ENCODE measurements at places on chromosomes 6 and 20.

GRCh38 chr6:18053078-18053477 is 65.6 kb upstream of the KIF13A start:
- DNase-seq: no peak

- DNase-seq: no peak
Measured at GRCh38 chr6:92989656-92990055, 429.7 kb downstream of the EPHA7 start.

DNA sequence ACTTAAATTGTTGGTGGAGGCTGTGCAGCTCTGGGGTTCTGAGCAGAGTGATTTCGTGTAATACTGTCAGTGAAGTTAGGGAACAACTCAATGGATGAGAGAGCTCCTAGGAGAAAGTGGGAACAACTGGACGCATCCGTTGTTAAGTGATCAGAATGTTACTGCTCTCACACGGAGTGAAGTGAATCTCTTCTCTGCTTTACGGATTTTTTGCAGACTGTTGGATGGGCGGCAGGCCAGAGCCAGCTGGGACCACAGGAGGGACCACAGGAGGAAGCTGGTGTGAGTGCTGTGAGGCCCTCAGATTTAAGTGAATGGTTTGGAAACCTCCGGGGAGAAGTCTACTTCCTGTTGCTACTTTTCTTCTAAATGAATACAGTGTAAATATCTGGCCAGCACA is 23.7 kb upstream of the PPP1R14C start:
- no peak for DNase-seq

GRCh38 chr6:15287670-15288375 is 42.0 kb downstream of the JARID2 start:
- no peak for DNase-seq

GRCh38 chr6:44133003-44133931 is 5.9 kb downstream of the TMEM63B start:
- DNase-seq: no peak

GRCh38 chr6:127173156-127173940 is 54.9 kb downstream of the RSPO3 start:
- DNase-seq: no peak

GRCh38 chr6:105803442-105803841 is 282.7 kb upstream of the PRDM1 start:
- no peak for DNase-seq

DNA sequence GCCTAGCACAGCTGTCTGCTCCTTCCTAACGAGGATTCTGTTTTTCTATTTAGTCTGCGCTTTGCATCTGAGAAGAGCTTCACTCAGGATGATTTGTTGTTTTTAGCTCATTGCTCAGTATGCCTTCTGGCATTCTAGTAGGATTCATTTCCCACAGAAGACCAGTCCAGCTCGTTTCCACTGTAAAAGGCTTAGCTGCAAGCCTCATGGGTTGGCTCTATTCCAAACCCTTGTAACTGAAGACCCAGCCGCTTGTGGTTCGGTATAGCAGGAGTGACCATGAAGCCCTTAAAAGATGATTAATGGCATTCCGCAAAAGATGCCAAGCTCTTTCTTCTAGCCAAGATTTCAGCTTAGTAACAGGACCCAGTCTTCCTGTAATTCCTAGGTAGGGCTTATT is 7.2 kb downstream of the ADGRF1 start:
- DNase-seq: no peak

- DNase-seq: no peak
Measured at GRCh38 chr6:36633915-36634314, 39.8 kb downstream of the SRSF3 start.

DNA sequence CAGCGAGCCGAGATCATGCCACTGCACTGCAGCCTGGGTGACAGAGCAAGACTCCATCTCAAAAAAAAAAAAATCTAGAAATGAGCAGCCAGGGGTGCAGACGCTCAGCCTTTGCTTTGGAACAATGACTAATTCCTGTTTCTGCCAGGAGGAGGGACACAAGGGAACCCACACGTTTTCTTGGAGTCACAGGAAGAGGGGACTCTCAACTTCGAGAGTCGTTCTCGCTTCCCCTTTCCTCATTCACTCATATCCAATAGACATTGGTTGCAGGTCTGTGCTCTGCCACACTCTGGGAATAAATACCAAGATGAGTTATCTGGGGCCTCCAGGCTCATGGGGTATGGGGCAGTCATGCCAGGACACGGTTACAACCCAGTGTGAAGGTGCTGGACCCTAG is 91.5 kb upstream of the RREB1 start:
- no peak for DNase-seq

GRCh38 chr6:16493802-16494201 is 255.4 kb downstream of the GMPR start:
- no peak for DNase-seq

GRCh38 chr6:143615785-143616184 is 62.0 kb upstream of the PHACTR2 start:
- DNase-seq: no peak

- DNase-seq: peak; percentile 53
Measured at GRCh38 chr20:4811661-4812181, 90.0 kb downstream of the PRND start.

- no peak for DNase-seq
Measured at GRCh38 chr6:167697316-167697715, 129.4 kb upstream of the AFDN start.

DNA sequence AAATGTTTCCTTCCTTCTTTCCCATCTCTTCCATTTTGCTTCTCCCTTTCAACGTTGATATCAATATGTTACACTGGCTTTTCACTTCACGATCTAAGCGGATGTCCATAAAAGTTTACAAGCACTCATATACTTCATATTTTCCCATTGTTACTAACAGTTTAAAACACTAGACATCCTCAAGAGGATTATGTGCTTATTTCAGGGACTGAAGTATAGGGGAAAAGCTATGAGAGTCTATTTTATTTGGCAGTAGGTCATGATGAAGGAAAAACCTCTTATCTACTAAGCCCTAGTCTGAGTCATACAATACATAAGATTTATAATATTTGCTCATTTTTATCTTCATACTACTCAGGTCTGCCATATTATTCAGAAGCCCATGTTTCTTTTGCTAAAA is 20.6 kb upstream of the EPB41L2 start:
- no peak for DNase-seq

DNA sequence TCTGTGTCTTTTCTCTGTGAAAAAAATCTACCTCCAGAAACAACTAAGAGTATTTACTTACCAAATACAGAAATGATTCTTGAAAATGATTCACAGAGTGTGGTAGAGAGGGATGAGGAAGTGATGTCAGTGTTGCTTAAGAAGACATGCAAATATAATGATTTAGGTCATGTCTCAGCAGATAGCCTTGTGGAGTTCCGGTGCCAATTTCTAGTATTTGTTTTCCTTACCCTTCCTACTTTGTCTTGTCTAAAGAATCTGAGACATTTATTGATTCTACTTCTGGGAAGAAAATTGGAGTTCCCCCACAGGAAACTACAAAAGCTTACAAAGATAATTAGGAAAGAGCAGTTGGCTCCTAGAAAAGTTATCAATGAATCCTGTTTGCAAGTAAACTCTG is 68.8 kb downstream of the GJA1 start:
- no peak for DNase-seq

GRCh38 chr20:17873410-17874270 is 95.0 kb downstream of the SNX5 start:
- no peak for DNase-seq

DNA sequence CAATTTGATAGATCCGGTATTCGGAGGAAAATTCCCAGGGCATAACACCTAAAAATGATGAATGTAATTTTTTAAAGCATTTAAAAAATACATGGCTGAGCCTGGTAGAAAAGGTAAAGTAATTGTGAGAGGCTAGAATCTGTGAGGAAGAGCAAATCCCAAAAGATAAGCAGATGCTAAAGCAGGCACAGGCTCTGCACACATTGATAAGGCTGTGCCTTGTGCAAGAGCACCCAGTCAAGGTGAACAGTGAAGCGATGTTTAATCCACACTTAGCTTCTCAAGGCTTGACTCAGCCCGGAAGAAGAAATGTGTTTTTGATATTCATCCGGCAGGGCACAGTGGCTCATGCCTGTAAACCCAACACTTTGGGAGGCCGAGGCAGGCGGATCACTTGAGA is 5.1 kb upstream of the EPB41L2 start:
- DNase-seq: no peak

GRCh38 chr20:34179637-34180360 is 61.4 kb upstream of the ASIP start:
- no peak for DNase-seq

DNA sequence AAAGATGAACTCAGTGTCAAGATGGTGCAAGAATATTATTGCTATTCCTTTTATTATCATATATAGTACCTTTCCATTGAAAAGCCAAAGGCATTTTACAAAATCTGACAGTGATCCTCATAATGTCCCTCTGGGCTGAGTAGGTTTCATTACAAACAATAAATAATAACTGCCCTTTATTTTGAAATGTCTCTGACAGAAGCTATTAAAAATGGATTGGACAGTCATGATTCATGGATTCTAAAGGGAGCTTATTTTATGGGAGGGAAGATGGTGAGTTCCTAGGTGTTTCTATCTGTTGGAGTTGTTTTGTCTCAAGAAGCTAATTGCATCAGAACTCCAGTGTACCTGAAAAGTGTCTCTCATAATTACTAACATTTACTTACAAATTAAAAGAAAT is 30.4 kb upstream of the HDAC2 start:
- no peak for DNase-seq

DNA sequence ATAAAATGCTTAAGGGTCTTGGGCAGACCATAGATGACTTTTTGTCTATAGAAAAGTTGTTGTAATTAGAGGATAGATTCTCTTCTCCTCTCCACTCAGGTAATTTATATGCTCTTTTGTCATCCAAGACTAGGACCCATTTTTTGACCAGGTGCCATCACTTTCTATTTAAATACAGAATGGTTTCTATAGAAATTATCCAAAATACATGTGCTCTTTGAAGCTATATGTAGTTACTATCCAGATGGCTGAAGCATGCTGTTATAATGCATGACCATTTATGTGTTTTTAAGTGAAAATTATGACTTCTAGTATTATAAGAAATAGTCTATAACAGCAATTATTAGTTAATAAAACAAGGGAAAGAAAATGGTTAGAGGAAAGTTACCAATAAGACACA is 3.0 kb upstream of the MLIP start:
- no peak for DNase-seq

DNA sequence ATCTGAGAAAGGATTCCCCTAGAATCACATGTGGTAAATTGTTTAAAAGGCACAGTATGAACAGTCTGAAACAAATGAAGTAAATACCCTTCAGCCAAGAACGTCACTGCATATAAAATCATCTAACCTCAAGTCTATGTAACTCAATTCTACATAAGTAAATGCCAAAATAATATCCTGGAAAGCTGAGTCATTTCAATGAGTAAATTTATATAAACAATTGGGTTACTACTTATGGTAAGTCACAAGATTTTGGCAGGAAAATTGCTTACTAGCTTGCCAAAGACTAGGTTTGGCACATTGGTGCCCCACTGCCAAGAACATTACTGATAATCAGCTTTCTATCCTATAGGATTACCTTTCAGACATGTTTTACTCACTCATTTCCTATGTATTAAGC is 8.4 kb downstream of the GMDS start:
- no peak for DNase-seq

DNA sequence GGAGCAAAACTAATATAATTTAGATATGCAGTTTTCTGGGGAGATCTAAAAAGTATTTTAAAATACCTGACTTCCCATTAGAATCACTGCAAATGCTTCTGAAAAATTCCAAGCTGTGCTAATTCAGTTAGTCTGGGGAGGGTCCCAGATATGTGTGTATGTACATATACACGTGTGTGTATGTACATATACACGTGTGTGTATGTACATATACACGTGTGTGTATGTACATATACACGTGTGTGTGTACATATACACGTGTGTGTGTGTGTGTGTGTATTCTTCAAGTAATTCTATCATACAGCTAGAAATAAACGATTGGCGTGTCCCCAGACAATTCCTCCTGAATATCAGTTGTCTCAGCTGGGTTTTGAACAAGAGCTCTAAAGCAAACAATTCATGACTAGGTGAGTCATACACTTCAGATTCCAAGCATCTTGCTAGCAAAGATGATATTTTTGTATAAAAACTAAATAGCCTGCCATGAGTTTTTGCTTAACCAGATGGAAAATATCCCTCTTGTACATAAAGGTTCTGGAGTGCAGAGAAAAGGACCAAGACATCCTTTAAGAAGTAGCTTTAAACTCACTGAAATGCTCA is 58.2 kb downstream of the SPACA1 start:
- no peak for DNase-seq

DNA sequence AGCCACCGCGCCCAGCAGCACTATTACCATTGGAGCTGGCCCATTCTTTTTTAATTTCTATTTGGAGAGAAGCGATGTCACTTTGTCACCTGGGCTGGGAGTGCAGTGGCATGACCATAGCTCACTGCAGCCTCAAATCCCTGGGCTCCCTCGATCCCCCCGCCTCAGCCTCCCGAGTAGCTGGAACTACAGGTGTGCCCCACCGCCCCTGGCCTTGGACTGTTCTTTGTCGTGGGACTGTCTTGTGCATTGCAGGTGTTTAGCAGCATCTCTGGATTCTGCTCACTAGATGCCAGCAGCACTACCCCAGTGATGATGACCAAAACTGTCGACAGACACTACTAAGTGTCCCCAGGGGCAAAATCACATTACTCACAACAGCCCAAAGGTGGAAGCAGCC is 80.3 kb downstream of the PRND start:
- DNase-seq: no peak

- DNase-seq: no peak
Measured at GRCh38 chr20:50029697-50030461, 47.1 kb downstream of the SNAI1 start.

DNA sequence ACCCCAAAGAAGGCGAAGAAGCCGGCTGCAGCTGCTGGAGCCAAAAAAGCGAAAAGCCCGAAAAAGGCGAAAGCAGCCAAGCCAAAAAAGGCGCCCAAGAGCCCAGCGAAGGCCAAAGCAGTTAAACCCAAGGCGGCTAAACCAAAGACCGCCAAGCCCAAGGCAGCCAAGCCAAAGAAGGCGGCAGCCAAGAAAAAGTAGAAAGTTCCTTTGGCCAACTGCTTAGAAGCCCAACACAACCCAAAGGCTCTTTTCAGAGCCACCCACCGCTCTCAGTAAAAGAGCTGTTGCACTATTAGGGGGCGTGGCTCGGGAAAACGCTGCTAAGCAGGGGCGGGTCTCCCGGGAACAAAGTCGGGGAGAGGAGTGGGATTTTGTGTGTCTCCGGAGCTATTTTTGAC is 69.6 kb downstream of the HFE start:
- DNase-seq: peak; percentile 59

DNA sequence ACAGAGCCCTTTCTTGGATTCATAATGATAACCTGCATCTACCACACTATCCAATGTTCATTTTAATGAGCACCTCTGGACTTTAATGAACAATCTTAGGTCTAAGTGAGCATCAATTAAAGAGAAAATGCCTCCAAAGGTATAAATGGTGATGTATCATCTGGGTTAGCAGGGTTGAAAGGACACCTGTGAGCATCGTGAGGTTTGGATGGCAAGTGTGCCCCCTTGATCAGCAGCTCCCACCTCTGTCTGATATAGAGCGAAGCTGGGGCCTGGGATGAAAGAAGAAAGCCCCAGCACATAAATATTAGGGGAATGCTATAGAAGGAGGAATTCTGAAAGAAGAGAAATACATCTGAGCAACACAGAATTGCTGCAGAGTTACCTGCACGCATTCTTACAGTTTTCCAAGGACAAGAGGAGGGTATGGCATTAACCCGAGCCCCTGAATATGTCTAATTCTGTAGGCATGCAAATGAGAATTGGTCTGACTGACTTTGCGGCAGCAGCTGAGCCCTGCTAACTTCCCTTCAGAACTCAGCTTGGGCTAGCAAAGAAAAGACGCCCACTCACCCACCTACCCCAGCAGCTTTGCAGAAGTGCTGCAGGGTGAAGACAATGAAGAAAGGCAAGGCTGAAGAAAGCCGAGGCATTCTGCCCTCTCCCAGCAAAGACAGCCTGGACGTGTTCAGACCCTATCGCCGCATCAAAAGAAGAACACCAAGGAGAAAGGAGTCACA is 136.2 kb downstream of the GMPR start:
- DNase-seq: no peak
